ENCODE measurements at places on chromosomes 1 and 21.

- DNase-seq, result no peak
Observed at GRCh38 chr1:193251950-193252349, 65.5 kb upstream of the B3GALT2 start.

DNA sequence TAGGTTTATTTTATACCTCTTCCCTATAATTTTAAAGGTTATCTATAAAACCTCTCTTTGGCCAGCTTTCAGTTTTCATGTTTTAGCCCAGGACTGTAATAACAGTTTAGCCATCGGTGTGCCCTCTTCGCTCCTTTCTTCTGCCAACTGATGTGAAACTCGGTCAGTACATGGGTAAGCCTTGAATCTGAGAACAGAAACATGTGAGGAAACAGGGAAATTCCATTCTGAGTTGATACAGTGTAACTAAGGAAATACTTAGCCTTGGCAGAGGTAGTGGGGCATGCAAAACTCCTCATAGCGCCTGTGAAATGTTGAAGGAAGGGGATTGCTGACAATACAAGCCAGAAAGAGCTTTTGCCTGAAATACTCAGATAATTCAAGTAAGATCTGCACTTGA, 465.2 kb downstream of the NCAM2 start:
- DNase-seq, result no peak

GRCh38 chr1:143661418-143662101, 310.2 kb downstream of the FAM72C start:
- DNase-seq, result no peak

- peak; percentile 39 for DNase-seq
Observed at GRCh38 chr1:54810153-54810942, 9.2 kb upstream of the TTC22 start.

- DNase-seq, result no peak
Observed at GRCh38 chr1:15242766-15243165, 4.3 kb upstream of the FHAD1 start.

DNA sequence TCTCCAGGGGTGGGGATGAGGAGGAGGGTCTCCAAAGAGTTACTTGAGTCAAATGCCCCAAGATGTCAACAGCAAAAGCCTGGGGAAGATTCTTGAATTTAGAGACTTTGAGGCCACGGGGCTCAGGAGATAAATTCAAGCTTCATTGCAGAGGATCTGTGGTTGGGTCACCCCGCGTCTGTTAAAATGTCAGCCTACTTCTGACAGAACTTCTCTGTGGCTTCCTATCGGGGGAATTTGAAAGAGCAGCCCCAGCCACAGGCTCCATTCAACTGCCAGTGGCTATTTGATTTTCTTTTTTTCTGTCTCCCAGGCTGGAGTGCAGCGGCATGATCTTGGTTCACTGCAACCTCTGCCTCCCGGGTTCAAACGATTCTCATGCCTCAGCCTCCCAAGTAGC, 62.5 kb upstream of the EFHD2 start:
- DNase-seq, result no peak

DNA sequence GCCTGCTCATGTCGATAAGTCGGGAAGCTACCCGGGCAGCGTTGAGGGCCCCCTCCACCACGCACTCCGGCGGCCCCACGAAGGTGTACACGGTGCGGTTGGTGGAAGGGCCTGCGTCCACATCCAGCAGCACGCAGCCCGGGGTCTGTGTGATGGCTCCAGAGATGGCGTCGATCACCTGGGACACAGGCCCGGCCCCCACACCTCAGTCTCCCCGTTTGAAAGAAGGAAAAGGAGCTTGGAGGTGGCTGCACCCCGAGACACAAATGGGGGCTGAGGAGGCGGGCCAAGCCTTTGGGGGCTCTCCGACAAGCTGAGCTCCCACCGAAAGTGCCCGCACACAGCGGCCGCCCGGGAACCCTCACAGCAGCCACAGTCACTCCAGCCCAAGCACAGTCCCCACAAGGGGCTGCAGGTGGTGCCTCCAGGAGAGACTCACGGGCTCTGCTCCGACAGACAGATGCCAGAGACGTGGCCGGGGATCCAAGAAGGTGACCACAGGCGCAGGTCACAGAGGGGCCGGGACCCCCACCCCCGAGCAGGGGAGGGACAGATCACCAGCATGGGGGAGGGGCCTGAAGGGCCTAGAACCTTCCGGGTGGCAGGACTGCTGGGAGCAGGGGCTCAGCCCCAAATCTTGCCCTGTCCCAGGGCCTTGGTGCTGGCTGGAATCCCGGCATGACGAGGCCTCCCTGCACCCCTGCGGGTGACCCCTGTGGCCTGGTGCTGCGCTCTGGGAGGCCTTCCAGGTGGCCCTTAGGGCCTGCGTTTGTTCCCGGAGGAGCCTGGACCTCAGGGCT, 1.0 kb downstream of the FTCD start:
- DNase-seq, result no peak

- DNase-seq, result no peak
Observed at GRCh38 chr1:175237389-175237788, 44.8 kb upstream of the KIAA0040 start.

DNA sequence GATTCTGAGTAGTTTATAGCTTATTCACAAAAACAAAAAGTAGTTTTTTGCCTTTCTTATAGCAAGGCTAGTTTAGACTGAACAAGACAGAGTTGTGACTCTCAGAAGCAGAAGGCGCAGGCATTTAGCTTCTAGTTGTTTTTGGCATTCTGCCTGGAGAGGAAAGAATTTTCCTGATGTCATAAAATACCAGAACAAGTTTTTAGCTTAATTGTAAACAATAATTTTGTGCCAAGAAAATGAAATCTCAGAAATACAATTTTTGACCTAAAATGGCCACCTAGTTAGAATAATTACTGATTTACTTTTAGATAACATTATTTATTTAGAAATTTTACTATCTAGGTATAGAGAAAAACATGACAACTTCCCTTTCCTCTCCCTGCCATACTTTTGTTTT, 1.0 kb downstream of the DNAJB4 start:
- peak; percentile 35 for DNase-seq

GRCh38 chr1:102019530-102019929, 22.8 kb upstream of the OLFM3 start:
- DNase-seq, result no peak

DNA sequence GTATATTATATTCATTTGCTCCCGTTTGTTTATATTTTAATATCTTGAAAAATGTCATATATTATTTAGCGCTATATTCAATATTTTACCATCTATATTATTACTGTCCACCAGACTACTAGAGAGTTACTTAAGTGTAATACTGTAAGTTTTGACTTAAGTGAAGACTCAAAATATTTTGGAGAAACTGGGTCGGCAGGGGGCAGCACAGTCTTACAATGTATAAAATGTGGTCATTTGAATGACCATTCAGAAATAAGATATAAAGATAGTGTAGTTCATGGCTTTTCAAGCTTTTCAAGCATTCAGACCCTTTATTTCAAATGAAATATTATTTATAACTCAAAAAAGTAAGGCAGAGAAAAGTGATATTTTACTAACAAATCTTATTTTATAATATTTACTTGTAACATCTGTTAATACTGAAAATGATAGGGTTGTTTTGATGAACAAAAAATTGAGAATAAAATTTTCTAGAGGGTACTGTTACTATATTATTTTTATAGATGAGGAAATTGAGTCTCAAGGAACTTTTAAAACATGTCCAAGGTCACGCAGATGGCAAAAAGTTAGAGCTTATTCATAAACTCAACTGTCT, 89.0 kb upstream of the SERTAD4 start:
- peak; percentile 36 for DNase-seq

- no peak for DNase-seq
Observed at GRCh38 chr1:228420968-228421826, 4.5 kb upstream of the TRIM17 start.

- peak; percentile 43 for DNase-seq
Observed at GRCh38 chr1:152188673-152189591, 29.9 kb upstream of the RPTN start.

DNA sequence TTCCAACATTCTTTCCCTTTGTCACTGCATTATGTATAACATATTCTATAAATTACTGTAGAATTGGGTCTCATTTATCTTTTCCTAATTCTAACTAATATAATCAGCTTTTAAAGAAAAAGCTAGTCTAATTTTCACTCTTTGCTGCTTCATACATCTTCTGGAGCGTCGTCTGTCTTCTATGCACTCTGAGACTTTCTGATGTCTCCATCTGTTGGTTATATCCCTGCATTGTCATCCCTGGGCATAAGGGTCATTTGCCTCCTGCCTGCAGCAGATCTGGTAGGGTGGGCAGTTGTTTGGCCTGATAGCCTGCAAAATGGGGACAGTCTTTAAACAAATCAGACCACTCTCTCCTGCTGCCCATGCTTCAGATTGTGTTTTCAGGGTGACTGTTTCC, 40.8 kb upstream of the DYNLT5 start:
- no peak for DNase-seq

- no peak for DNase-seq
Observed at GRCh38 chr1:214997685-214998084, 84.9 kb upstream of the KCNK2 start.

DNA sequence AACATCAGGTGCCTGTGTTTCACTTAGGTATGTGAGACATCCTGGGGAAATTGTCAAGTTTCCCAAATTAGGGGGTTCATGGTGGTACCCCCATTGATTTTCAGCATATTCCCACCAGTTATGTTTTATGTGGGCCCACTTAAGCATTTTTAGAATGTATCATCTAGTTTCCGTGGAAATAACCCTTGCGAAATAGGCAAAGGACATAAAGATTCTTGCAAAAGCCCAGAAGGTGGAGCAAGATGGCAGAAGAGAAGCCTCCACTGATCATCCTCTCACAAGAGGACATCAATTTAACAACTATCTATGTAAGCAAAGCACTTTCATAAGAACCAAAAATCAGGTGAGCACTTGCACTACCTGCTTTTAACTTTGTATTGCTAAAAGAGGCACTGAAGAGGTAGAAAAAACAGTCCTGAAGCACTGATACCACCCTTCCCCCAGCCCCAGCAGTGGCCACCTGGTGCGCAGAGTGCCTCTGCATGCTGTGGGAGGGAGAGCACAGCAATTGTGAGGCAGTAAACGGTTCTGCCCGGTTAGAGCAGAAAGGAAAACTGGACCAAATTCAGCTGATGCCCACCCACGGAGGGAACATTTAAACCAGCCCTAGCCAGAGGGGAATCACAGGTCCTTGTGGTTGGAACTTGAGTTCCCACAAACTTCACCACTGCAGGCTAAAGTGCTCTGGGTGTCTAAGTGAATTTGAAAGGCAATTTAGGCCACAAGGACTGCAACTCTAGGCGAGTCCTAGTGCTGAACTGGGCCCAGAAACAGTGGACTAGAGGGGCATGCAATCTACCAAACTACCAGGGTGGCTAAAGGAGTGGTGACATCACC, 23.2 kb downstream of the MCOLN2 start:
- DNase-seq, result peak; percentile 40

DNA sequence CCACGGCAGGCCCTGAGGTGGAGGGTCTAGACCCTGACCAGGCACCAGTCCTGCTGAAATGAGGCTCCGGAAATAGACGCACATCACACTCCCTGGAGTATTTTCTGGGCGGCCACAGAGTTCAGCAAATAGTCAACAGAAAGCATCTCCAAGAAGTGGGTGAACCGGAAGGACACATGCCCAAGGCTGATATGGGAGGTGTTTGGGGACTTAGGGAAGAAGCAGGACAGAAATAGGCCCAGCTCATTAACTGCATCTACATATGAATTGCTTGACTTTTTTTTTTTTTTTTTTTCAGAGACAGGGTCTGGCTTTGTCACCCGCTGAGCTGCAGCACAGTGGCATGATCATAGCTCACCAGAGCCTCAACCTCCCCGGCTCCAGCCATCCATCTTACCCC, 36.5 kb upstream of the GPR157 start:
- no peak for DNase-seq

DNA sequence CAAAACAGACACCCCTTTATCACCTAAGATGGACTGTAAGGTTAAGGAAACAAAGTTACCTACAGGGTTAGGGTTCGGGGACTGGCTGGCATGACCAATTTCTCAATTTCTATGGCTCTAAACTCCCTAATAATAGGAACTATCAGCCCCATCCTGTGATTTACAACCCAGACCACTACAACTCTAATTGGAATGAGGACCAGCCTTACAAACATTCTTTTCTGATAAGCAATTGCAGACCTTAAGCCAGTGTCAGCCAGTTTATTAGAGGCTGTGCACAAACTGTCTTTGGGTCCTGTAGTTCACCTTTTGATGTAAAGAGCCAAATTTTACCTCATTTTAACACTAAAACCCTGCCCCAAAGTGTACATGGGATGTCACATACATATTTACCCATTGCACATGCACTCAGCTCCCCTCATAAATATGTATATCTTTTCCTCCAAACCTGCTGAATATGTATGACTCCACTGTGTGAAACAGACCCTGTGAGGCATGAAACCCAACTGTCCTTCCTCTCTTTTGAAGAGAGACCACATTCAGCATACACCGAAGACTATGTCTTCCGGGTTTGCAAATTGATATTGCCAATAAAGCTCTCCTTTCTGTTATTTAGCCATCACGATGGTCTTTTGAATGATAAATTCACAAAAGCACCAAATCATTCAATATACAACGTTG, 7.3 kb upstream of the APP start:
- DNase-seq, result no peak

DNA sequence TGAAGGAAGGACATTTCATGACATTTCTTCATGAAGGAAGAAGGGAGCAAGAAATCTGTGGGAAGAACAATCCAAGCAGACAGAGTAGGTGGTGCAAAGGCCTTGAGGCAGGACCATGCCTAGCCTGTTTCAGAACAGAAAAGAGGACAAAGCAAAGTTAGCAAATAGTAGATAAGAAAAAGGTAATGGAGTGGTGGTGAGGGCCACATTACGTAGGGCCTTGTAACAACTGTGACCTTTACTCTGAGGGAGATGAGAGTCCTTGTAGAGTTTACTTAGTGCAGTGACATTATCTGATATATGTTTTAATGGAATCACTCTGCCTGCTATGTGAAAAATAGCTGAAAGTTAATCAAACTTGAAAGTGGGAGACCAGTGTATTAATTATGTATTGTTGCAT, 6.4 kb upstream of the TSNAX start:
- no peak for DNase-seq

DNA sequence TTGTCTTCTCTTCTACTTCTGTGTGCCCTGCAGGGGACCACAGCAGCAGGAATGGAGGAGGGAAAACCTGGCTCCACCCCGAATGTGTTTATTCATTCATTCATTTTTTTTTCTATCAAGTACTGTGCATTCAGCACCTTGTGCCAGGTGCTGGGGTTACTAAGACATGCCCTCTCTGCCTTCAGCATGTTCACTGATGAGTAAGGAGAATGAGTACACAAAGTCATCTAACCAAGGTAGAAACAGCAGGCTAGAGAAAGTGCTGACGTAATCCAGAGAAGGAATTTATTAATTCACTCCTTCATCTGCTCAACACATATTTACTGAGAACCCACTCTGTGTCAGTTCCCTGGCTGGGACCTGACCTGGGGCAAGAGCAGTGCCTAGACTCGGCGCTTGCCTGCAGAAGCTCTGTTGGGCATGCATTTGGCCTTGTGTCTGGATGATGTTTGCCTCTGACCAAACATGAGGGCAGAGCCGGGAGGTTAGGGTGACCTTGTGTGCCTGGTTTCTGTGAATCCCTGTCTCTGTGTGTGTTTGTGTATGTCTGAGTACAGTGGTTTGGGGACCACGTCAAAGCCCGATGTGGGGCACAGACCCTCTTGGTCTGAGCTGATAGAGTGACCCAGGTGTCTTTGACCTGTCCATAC, 3.3 kb upstream of the MYOG start:
- DNase-seq, result no peak
